ENCODE measurements at places on chromosomes 3 and 15.

DNA sequence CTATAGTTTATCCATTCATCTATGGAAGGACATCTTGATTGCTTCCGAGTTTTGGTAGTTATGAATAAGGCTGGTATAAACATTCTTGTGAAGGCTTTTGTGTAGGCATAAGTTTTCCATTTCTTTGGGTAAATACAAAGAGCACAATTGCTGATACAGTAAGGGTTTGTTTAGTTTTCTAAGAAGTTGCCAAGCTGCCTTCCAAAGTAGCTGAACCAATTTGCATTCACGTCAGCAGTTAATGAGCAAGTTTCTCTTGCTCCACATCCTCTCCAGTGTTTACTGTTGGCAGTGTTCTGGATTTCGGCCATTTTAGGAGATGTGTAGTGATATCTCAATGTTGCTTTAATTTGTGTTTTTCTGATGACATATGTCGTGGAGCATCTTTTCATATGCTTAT is 34.2 kb downstream of the GABRA5 start:
- no peak for DNase-seq

GRCh38 chr3:143726727-143727126 is 121.5 kb downstream of the SLC9A9 start:
- no peak for DNase-seq

GRCh38 chr15:81126892-81127291 is 7.2 kb upstream of the CFAP161 start:
- no peak for DNase-seq

DNA sequence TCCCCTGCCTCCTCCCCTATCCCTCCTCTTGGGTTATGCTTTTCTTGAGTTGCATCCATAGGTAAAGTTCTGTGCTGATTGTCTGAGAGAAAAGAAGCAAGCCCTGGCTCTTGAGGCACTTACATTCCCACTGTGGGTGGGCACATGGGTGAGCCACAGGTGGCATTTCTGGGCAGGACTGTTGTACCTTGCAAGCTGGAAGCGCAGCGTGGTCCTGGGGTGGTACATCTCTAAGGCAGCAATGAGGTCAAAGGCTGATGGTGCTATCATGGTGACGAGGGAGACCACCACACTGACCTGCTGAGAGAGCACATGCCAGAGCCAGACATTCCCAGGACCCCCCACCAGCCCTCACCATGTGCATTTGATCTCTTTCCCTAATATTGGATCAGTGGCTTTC is 24.7 kb downstream of the TMC3 start:
- no peak for DNase-seq

- DNase-seq, result no peak
Observed at GRCh38 chr3:105518806-105519418, 152.2 kb downstream of the ALCAM start.

DNA sequence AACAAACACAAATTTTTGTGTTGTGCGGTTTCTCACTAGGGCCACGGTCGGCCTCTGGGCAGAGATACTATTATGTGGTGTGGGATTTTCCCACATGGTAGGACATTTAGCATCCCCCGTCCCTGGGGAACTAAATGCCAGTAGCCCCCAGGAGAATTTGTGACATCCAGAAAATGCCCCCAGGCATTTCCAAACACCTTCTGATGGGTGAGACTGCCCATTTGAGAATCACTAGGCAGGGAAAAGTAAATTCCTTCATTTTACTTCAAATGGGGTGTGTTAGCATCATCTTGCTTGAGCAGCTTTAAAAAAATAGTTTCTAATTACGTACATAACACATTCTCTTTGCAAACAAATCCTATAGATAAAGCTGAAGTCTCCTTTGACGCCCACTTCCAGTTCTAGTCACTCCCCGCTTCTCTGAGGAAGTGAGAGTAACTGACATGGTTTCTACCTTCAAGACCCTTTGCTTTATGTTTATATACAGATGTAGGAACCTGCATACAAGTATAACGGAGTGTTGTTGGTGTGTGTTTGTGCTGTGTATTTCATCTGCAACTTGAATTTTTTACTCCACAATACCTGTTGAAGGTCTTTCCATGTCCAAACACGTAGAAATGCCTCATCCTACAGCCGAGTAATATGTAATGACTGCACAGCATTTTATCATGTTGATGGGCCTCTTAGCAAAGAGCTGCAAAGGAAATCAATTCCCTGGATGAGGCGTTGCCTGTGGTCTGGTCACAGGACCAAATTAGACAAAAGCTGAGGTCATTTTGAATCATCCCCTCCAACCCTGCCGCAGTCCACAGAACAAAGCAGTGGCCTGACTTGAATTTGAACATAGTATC is 31.4 kb upstream of the ZBTB38 start:
- DNase-seq, result no peak

DNA sequence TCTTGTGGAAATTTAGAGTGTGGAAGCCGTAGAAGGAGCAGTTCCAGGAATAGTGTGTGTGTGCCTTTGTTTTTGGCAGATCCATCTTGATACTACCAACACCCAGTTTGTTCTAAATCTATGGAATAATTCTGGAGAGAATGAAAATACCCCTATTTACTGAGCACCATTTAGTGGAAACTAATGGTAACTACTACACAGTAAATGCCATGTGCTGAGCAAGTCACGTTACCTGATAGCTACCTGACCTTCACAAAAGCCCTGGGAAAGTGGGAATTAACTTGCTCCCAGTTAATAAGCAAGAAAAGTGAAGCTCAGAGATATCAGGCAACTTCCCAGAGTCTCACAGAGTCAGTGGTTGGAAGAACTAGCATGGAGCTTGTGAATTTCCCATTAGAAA is 137.7 kb downstream of the ARPP21 start:
- DNase-seq, result no peak

DNA sequence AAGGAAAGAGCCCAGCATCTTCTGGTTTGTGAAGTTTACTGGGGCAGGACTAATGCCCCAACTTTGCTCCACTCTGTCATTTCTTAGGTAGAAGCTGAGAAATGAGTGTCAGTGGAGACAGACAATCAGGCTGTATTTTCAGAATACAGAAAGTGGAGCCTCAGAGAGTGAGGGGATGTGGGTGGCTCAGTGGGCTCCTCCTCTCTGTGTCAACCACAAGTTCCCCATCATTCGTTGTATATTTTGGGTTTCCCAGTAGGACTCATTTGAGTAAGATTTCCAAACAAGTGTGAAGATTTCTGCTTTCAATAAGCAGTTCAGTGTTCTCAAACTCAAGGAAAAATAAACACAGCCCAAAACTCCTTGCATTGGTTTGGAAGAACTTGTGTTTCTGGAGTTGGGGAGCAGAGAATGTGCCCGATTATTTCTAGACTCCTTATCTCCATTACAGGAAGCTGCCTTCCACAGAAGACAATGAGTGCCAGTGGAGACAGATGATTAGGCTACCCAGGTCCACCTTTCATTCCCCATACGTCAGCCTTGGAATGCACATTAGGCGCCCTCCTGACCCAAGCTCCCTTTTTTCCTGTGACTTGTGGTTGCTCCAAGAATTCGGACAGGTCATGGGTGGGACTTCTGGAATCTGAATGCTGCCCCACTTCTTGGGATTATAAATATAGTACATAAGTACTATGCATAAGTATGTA is 792.1 kb upstream of the LMCD1 start:
- no peak for DNase-seq

DNA sequence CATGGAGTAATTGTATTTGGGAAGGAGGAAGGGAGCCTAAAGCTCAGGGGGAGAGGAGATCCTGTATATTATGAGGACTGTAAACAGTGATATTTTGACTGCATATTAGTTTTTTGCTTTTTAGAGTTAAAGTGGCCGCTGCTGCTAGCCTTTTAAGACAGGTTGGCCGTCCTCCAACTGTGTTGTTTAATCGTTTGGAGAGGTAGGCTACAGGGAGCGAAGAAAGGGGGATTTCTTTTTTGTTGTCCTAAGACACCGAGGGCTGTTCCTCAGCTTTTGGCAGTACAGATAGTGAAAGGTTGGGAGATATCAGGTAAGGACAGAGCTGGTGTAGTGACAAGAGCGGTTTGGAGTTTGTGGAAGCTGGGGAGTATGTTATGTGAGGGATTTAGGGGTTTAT is 38.2 kb upstream of the RNF7 start:
- no peak for DNase-seq

DNA sequence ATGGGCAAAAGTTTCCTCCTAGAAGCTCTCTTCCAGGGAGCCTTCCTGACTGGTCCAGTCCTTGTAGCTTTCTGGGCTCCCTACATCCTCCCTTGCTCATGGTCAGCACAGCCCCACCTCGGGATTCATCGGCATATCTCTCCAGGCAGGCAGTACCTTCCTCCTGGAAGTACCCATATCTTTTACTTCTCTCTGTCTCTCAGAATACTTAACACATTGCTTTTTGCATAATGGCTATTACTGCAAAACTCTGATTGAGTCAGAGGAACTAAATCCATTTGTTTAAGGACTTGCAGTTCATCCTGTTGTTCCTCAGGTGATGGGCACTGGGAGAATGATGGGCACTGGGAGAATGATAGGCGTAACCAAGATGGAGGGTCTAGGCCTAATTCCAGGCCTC is 13.8 kb upstream of the ZBTB38 start:
- no peak for DNase-seq

- DNase-seq, result no peak
Observed at GRCh38 chr3:164230385-164231094, 847.8 kb downstream of the SI start.

DNA sequence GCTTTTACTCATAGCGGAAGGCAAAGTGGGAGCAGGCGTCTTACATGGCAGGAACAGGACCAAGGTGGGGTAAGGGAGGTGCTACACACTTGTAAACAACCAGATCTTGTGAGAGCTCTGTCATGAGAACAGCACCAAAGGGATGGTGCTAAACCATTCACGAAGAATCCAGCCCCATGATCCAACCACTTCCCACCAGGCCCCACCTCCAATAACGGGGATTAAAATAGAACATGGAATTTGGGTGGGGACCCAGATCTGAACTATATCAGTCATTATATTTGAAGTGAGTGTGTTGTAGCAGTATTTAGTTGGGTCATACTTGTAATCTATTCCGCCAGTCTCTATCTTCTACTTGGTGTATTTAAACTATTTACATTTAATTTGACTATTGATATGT is 190.9 kb downstream of the RPLP1 start:
- DNase-seq, result no peak

DNA sequence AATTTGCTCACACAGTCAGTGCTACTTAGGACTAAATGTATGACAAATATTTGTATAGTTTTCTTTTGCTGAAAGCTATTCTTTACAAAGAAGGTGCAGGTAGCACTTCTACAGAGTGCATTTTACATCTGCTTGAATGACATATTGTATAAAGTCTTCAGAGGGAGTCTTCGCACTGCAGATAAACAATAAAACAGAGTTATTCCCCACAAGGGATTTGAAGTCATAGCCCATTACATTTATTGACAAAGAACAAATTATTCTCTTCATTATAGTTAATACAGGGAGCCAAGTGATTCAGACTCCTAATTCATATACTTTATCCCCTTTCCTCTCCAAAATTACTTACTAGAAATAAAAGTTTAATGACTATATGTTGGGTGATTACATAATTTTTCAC is 529.7 kb downstream of the EDEM1 start:
- DNase-seq, result no peak

- no peak for DNase-seq
Observed at GRCh38 chr3:142077155-142077858, 72.0 kb downstream of the TFDP2 start.

- DNase-seq, result peak; percentile 11
Observed at GRCh38 chr3:73086071-73086494, 24.6 kb downstream of the EBLN2 start.

DNA sequence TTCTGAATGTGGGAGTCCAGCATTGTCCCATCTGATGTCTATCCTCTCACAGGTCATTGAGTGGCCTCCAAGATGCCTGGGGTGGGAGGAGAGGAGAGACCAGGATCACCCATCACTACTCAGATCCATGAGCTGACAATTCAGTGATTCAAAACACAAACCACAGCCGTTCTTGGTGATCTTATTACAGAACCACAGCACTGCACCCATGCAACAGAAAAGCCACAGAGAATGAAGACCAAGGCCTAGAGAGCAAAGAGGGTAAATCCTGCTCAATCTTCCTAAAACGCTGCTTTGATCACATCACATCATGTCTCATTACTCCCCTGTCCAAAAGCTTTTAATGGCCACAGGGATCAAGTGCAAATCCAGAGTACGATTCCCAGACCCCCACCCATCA is 23.5 kb downstream of the ANP32A start:
- no peak for DNase-seq

DNA sequence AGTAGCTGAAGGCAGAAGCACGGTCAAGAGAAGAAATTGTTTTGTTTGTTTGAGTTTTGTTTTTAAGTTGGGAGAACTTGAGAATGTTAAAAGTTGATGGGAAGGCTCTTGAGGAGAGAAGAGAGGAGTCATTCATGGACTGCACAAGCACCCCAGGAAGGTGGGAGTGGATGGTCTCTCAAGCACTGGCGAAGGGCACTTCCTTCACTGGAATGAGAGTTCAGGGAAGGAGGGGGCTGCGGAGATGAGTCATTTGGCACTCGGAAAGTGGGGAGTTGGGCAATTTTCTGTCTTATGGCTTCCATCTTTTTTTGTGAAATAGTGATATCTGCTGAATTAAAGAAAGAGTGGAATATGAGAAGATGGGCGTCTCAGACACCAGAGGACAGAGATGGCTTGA is 66.0 kb downstream of the ATP13A4 start:
- no peak for DNase-seq

GRCh38 chr15:69544365-69545113 is 91.9 kb downstream of the RPLP1 start:
- DNase-seq, result no peak

DNA sequence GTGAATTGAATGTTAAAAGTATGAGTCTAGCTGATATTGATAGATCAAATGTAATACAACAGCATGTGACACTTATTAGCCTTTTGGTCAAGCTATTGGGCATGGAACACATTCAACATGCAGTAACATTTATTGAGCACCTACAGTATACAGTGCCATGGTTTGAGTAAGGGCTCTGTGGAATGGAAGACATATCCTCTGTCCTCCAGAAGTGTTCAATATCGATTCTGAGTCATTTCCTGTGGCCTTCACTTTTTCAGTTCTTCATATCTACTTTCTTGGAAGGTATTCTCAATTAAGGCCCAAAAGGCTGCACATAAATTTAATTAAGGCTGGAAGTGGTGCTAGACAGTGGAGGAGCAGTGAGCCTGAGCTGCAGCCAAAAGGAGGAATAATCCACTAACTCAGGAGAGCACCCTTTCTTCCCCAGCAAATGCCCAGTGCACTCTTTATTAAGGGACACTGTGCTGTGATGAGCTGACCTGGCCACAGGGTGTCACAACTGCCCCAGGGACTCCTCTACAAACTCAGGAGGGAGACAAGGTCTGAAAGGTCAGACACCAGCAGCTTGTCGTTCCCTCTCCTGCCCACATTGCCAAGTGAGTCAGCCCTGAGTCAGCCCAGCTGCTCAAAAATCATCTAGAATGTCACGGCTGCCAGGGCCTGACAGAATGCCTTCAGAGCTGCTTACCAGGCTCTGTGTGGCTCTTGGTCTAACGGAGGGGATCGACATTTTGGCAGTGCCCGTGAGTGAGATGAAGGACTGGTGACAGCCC is 544.8 kb downstream of the AGBL1 start:
- peak; percentile 31 for DNase-seq

GRCh38 chr3:133578548-133579191 is 5.2 kb downstream of the CDV3 start:
- no peak for DNase-seq

All from stimulated activated CD8-positive, alpha-beta memory T cell treated with anti-CD3 and anti-CD28 coated beads, Interleukin-7, amount 100 ng/mL, for 1 hour (primary cell).